Pancreas (tissue), 10 donors: ENCODE measurements at places on chromosomes 1 and 21. TPM values are rescaled to one million over a fixed set of nuclear protein-coding genes. Genes with fewer than 3 reads are reported as not detected.

SH2D2A gene
- total RNA-seq, result 0.72 TPM

SSX2IP gene
- 6.5 TPM for total RNA-seq

AADACL4 gene
- total RNA-seq, result not detected

NPL gene
- total RNA-seq, result 6.8 TPM

- no peaks in the 10 kb centered on the region for H3K4me1 ChIP-seq
- no peaks in the 10 kb centered on the region for H3K36me3 ChIP-seq
- H3K27me3 ChIP-seq, result peaks cover 31% of the 10 kb centered on the region
These were observed 1.5 kb downstream of the AJAP1 start for GRCh38 chr1:4655674-4656532.

GRCh38 chr1:71228241-71228640 lies 147.4 kb upstream of the ZRANB2 start:
- H3K27me3 ChIP-seq, result no peaks in the 10 kb centered on the region
- H3K4me1 ChIP-seq, result no peaks in the 10 kb centered on the region
- no peak for DNase-seq
- no peak overlapping the region for H3K27ac ChIP-seq

DNA sequence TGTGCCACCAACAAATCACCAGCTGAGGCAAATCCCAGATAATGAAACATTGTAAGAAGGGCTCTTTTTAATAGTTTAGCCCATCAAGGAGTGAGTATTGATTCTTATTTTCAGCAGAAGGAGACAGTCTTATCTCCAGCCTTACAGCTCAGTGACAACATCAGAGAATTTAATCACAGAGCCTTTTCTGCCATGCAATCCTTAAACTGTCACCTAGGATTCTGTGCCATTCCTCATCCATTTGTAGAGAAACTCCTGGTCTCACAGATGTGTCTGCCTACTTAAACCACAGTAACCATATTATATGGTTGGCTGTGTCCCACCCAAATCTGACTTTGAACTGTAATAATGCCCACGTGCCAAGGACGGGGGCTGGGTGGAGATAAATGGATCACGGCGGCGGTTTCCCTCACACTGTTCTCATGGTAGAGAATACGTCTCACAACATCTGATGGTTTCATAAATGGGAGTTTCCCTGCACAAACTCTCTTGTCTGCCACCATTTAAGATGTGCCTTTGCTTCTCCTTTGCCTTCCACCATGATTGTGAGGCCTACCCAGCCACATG lies 217.7 kb downstream of the RERE start:
- peaks cover 31% of the 10 kb centered on the region for H3K4me1 ChIP-seq
- no peak overlapping the region for H3K27ac ChIP-seq
- H3K27me3 ChIP-seq, result no peaks in the 10 kb centered on the region
- no peak overlapping the region for H3K4me3 ChIP-seq
- no peak for DNase-seq
- H3K36me3 ChIP-seq, result no peaks in the 10 kb centered on the region

DNA sequence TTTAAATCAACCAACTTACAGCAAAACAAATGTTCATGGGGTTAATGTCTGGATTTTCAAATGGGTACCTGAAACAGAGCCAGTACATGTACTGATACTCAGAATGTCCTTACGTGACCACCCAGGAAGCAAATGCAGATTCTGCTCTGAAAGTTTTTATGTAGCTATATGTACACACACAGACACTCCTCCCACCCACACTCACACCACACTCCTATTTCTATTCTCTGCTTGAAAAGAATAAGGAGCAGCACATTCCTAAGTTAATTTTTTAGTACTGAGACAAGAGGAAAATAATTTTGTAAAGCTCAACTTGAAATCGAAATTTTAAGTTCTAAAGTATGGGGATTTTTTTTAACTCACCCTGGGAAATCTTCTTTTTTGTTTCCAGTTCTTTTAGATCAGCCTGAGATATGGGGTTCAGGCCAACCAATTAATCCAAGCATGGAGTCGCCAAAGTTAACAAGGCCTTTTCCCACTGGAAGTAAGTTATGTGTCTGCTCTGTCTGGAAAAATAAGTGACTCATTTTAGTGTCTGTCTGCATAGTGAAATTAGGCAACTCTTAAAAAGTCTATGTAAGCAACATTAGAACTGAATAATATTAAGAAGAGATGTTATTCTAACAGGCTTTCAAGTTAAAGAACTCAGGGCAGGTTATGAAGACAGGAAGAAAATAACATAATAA lies 75.5 kb upstream of the DYNLT5 start:
- H3K4me1 ChIP-seq, result no peaks in the 10 kb centered on the region
- H3K36me3 ChIP-seq, result no peaks in the 10 kb centered on the region
- H3K27ac ChIP-seq, result no peak overlapping the region
- no peaks in the 10 kb centered on the region for H3K27me3 ChIP-seq
- DNase-seq, result no peak
